ENCODE measurements at places on chromosomes 1 and 21.

- DNase-seq, result no peak
Measured at GRCh38 chr1:206050655-206051235, 2.2 kb upstream of the RHEX start.

DNA sequence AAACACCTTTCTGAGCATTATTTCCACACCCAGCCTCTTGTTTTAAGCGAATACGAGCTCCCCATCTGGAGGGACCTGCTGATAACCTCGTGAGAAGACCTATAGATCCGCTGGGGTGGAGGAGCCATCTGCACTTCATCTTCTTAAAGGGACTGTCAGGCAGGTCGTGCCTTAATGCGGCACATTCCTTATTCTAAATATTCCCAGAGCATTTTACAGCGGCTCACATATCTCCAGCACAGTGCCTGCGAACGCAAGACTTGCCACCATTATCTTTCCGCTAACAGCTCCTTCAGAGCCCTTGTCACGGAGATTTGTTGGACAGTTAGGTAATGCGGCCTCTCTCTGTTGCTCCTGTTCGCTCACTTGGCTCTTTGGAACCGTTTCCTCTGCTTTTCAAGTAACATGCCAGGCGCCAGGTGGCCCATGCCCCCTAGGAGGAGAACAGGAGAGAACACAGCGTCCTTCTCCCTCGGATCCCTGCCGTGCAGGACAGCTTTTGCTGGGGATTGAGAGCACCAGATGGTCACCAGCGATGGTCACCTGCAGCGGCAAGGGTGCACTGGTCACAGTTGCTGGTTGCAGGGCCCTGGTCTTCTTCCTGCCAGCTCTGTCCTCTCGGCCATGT is 162.4 kb downstream of the PGBD5 start:
- DNase-seq, result no peak

DNA sequence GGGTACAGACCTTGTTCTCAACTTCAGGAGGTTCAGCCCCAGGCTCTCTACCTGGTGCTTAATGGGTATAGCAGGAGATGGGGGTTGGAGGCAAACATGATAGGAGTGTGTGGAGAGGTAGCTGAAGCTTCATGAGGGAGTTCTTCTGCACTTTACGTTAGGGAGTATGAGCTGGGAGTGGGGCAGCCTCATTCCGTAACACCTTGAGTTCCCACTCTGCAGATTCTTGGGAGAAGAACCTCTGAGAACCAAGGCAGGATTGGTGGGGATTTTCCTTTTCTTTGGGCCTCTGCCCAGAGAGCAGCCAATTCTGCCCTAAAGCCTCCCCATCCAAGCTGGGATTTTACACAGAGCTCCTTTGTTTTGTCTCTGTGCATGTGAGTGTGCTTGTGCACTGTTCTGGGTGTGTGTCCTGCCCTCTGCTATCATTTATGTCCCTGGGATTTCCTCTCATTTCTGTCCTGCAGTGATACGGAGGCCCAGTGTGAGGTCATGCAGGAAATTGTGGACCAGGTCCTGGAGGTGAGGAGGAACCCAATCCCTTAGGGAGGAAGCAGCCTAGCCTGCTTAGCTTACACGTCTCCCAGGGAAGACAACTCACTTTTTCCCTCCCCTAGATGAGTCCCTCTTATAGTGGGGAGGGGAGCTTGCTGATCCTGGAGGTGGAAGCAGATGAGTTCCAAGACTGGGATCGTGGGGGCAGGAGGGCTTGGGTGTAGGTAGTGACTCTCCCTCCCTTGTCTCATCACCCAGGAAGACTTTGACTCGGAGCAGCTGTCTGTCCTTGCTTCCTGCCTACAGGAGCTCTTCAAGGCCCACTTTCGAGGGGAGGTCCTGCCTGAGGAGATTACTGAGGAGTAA is 11.6 kb upstream of the SLC27A3 start:
- no peak for DNase-seq

- DNase-seq, result peak; percentile 5
Measured at GRCh38 chr1:93704052-93704451, 22.4 kb upstream of the BCAR3 start.

GRCh38 chr1:32487182-32487581 is 22.3 kb downstream of the ZBTB8B start:
- no peak for DNase-seq

DNA sequence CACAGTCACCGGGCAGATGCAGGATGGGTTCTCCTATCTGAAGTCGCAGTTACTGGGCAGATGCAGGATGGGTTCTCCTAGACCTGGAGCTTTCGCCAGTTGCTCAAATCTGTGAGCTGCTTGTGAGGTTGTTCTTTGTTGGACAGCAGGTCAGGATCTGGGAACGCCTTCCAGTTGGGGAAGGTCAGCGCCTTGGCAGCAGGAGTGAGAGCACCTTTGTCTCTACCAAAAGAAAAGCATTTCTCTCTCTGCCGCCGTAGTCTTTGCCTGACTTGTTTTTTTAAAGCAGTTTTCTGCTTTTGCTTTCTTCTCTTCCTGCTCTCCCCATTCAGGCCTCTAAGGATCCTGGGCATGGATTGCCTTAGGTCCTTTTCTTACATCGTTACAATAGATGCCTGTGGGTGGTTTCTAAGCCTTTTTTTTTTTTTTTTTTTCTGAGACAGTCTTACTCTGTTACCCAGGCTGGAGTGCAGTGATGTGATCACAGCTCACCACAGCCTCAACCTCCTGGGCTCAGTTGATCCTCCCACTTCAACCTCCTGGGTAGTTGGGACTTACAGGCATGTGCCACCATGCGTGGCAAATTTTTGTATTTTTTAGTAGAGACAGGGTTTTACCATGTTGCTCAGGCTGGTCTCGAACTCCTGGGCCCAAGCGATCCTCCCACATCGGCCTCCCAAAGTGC is 15.7 kb downstream of the PEX14 start:
- DNase-seq, result no peak

DNA sequence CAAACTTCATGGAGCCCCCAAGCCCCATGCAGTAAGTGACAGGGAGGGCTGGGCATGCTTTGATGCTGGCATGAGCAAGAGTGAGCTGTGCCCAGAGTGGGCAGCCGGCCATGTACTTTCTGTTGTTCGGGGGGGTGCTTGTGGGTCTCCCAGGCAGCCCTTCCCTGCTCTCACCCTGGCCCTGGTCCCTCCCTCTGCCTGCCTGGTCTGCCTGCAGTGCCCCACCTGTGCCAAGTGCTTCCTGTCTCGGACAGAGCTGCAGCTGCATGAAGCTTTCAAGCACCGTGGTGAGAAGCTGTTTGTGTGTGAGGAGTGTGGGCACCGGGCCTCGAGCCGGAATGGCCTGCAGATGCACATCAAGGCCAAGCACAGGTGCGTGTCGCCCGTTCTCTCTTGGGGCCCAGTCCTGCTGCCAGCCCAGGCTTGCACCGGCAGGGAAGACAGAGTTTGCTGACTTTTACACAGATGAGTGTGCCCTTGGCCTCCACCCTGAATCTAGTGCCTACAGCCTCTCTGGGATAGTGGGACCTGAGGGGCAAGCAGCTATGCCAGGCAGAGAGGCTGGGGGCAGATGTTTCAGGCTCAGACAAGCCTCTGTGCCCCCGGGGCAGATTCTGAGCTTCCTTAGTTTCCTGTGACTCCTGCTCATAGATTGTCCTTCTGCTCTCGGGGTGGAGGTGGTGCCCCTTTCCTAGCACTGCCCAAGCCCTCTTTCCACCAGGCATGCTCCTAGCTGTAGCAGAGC is 7.6 kb downstream of the ZBTB48 start:
- peak; percentile 74 for DNase-seq

DNA sequence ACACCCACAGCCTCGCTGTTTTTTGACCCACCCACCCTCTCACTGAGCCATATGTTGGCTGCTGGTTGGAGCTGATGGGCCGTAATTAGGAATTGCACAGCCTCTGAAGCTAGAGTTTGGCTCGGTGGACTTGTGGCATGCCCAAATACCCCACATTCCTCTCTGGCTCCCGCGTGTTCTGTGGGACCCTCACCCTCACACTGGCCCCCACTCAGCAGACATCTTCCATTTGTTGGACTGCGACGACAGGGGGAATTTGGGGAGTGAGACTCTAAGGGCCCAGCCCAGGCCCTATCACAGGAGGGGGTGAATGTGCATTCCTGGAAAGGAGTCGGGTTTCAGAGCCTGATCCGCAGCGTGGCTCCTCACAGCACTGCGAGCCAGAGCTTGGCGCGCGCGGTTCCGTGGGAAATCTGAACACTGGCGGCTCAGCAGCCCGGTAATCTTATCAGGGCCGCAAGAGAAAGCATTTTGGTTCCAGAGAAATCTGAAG is 5.2 kb downstream of the RCSD1 start:
- DNase-seq, result no peak

DNA sequence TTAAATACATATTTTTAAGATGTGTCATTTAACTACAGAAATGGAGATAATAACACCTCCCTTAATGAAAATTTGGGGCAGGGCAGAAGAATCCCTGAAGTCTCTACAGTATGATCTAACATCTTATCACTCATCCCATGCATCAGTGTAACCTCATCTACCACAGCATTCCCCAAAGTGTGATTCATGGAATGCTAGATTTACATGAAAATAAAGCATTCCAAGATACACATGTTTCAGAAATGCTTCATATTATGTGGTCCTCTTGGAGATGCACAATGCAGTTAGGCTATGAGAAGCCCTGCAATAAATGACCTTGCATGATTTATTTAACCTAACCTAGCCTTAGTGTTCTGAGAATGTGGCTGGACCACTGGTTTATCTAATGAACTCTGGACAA is 166.9 kb upstream of the SYT6 start:
- DNase-seq, result no peak

DNA sequence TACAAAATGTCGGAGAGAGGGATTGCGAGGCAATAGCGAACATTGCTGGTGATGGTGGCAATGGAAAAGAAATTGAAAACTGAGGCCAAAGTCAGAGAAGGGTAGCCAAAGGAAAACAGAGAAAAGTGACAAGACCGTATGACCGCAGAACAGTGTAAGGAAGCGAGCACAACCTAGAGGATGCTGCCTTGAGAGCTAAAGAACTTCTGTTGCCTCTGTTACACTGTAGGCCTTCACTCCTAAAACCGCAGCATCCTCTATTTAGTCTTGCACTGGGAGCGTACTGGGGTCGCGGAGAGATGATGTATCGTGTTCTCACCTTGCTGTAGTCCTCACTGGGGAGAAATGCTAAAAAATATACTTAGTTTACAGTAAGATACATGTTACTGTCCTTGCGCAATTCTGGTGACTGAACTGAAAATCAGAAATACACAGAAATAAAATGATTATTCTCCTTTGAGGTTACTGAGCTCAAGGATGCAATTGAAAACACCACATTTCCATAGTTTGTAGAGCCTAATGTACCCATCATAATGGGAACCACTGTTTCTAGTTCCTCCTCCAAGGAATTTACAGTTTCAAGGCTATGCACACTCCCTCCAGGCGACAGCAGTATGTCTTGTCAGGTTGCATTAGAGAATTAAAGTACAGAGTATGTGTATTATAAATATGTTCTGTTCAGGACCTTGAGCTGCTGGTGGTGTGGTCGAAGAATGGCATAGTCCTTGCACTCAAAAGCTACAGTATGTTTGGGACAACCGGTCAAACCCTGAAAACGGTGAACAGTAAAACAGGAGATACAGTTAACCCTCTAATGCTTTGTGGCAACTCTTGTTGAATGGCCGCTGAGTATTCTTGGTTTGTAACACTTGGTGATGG is 1.3 kb downstream of the NEK7 start:
- peak; percentile 65 for DNase-seq

- no peak for DNase-seq
Measured at GRCh38 chr1:152946651-152947256, at the start of gene SPRR5. TSS of gene SPRR5 (plus strand) at chr1:152947206. CDS start at chr1:152948555, 1,349 bp downstream.

DNA sequence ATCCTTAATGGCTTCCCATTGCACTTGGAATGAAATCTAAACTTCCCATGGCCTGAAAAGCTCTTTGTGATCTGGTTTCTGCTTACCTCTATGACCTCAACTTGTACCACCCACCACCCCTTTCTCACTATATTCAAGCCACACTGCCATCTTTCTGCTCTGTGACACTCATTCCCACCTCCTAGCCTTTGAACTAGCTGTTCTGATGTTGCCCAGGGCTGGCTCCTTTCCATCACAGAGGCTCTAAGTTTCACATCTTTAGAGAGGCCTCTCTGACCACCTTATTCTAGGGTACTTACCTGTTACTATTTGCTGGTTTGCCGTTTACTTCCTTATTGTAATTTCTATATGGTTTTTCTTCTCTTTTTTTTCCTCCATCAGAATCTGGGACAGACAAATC is 4.2 kb downstream of the MPZL1 start:
- DNase-seq, result no peak

DNA sequence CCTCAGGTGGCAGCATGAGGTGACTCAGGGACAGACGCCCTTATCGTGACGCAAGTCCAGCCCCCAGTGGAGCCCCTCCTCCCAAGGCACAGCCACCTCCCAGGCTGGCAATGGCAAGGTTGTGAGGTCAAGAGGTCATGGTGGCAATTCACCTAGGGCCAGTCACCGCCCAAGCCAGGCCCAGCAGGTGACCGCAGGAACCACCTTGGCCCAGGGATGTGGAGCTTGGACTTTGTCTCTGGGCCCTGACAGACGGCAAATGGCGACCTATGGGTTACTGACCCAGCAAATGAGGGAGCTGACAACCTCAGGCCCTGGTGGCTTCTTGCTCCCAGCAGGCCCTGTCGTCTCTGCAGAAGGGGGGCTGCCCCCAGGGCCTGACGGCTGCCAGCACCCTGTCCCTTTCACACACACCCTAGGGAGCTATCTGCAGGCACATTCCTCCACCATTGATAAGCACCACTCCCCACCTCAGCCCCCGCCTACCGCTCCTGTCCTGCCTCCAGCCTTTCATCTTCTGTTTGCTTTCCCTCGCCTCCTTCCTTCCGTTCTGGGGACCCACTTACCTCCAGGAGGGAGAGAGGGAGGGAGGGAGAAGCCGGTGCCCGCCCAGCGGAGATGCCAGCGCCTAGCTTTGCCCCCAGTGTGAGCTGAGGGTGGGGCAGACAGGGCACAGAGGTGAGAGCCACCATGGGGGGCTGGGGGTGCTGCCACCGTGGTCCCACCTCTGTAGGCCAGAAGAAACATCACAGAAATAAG is 12.1 kb downstream of the EPHA2 start:
- DNase-seq, result no peak

- no peak for DNase-seq
Measured at GRCh38 chr21:45822429-45823099, 159.0 kb upstream of the COL6A1 start.

GRCh38 chr1:226579781-226580323 is 31.3 kb downstream of the STUM start:
- no peak for DNase-seq

- no peak for DNase-seq
Measured at GRCh38 chr21:45051580-45052434, 22.6 kb upstream of the ADARB1 start.

DNA sequence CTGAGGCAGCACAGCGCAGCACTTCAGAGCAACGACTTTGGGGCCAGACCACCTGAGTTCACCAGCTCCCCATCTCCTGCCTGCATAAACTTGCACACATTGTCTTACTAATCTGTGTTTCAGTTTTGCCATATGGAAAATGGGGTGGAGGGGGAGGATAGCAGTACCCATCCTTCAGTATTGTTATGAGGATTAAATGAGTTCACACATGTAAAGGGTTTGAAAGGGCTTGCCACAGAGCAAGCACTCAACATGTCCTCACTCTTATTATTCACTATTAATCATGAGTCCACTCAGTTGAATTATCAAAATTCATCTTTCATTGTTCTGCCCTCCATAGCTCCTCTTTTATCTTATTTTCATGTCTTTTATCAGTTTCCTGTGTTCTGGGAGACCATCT is 40.1 kb upstream of the BMP8B start:
- no peak for DNase-seq

All from hippocampal formation (tissue), 2 donors.